ENCODE measurements at places on chromosomes 13 and 19.

DNA sequence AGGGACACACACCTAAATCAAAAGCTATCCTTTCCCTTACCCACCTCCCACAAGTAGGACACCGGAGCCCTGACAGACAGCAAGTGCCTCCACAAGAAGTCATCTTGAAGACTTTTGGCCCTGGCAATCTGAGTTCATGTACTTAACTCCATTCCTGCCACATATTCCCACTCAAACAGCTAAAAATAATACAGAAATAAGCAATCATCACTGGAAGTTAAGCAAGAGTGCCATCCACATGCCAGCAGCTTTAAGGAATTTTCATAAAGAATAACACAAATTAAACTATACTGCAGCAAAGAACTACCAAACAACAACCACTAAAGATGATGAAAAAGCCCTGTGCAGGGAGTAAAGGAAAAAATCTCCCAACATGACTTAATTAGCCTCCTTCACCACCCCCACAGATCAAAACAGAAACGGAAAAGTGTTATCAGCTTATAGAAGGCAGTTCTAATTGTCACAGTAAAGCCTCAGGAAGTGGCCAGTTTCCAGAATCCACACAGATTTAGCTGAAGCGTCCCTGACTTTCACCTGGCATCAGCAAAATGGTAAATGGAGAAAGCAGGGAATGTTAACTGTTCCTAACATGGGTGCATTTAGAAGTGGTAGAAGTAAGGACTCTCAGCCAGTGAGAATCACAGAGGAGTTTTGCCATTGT, 343.9 kb downstream of the TBC1D4 start:
- DNase-seq = no peak

DNA sequence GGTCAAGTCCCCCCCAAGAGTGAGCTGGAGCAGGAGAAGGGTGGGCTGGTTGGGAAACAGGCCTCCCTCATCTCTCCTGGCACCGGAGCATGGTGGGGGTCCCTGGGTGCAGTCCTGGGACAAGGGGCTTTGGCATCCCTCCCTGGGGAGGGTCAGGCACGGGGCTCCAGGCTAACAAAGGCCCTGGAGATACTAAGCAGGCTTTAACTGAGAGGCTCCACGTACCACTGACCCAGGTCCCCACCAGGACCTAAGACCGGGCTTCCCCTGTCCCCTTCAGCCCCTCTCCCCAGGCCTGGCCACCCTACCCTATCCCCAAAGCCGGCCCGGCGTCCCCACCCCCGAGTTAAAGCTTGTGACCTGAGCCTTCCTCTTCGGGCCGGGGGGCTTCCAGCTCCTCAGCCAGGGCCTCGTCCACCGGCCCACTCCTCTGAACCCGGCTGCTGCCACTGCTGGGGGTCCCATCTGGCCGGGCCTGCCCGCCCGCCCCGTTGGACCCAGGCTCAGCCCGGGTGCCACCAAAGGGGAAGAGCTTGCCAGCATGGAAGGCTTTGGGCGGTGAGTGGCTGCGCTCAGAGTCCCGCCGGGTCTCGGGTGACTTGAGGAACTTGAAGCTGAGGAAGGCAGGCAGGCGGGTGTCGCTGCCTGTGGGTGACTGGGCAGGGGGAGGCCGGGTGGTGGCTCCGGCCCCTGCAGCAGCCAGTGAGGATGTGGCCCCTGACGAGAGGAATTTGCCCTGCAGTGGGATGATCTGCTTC, 10.1 kb downstream of the ANO8 start:
- DNase-seq = no peak

- DNase-seq = no peak
Measured at GRCh38 chr19:31099515-31100205, 249.6 kb downstream of the TSHZ3 start.

DNA sequence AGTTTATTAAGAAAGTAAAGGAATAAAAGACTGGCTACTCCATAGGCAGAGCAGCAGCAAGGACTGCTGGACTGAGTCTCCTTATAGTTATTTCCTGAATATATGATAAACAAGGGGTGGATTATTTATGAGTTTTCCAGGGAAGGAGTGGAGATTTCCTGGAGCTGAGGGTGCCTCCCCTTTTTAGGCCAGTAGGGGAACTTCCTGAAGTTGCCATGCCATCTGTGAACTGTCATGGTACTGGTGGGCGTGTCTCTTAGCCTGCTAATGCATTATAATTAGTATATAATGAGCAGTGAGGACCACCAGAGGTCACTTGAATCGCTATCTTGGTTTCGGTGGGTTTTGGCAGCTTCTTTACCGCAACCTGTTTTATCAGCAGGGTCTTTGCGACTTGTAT, 13.5 kb downstream of the ZSCAN5A start:
- peak; percentile 40 for DNase-seq

DNA sequence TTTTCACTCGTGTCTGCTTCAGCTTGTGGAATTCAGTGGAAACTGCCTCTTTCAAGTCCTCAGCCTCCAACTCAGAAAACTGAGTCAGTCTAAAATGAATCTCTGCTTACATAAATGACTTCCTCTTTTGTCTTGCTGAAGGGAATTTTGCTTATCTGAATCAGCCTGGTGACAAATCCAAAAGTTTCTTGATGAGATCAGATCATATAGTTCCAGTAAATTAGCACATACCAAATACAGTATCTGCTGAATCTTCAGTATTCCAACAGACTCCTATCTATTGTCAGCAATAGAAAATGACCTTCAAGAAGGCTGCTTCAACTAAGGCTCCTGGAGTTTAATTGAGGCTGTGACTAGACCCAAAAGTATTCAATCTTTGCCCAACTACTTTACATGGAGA, 290.0 kb downstream of the MZT1 start:
- DNase-seq = peak; percentile 42

DNA sequence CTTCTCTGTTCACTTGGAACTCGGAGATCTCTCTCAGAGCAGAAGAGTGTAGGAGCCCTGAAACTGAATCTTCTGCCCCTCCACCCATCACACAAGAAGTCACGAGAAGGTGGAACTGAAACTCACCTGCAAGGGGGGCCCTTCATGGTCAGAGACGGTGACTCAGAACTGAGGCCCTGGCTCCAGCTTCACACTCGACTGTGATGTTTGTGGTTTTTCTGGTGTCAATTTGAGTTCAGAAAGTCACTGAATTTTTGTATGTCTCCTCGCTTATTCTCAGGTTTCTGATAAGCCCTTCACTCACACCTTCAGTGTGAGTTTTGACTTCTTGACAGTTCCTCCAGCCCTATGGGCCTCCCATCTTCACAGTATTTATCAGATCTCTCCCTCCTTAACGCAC, 23.1 kb downstream of the SIGLEC5 start:
- no peak for DNase-seq

DNA sequence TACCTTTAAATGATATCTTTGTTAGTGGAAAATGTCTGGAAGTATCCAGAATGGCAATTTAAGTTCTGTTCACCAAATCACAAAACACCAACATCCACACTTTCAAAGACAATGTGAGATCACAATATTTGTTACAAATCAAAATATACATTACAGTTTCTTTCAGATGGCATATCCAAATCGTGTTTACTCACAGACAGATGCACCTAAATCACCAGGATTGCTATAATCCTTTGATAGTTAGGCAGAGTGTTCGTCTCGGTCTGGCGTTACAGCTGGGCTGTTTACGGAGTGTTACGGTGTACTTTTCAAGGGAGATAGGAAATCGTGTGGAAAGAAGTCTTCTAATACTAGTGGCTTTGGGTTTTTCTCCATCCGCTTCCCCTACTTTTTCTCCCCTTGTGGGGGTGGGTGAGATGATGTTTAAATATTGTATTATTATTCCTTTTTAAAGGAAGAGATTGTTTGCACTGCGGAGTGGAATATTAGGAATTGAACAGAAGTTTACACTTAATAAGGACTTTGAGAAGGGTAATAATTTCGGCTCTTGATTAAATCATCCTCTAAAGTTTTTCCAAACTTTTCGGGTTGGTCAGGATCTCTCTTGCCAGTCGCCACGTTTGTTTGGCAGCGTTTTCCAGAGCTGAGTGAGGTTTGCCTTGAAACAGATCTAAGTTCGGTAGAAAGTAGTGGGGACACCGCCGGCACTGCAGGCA, 1.8 kb downstream of the MAB21L1 start:
- DNase-seq = no peak

DNA sequence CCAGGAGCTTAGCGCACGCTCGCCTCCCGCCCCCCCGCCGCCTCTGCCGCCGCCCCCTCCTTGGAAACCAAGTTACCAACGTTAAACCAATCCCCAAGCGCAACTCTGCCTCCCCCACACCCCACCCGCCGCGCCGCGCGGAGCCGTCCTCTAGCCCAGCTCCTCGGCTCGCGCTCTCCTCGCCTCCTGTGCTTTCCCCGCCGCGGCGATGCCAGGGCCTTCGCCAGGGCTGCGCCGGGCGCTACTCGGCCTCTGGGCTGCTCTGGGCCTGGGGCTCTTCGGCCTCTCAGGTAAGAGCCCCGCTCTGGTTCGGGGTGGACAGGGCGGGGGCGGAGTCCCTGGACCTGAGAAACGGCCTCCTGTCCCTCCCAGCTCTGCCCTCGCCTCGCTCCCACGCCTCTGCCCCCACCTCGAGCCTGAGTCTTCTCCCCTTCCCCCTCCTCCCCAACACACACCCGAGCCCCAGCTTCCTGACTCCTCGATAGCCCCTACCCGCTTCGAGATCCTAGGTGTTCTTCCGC, at the start of gene ICAM5:
TSS of gene ICAM5 (plus strand) at position 117 of the 521 bp plus-strand sequence. CDS start at position 209, 92 bp downstream.
- DNase-seq = peak; percentile 97

- no peak for DNase-seq
Measured at GRCh38 chr13:45615501-45616101, at the start of gene ERICH6B. Gene ERICH6B, minus strand, starts transcription at chr13:45615739. Its CDS starts 18,734 bp downstream, at chr13:45597005.

DNA sequence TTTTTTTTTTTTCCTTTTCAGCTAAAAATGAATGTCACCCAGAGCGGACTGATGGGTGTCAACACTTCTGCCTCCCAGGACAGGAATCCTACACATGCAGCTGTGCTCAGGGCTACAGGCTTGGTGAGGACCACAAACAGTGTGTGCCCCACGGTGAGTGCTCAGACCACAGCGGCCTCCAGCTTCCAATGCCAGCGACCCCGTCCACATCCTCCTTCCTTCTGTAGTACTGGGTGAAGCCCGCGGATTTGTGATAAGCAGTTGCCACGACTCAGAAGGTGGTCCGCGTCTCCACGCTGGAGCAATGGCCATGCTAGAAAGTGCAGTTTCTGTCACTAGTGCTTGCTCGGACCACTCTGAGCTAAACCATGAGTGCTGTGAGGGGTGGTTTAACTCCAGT, 6.0 kb downstream of the PROZ start:
- no peak for DNase-seq

DNA sequence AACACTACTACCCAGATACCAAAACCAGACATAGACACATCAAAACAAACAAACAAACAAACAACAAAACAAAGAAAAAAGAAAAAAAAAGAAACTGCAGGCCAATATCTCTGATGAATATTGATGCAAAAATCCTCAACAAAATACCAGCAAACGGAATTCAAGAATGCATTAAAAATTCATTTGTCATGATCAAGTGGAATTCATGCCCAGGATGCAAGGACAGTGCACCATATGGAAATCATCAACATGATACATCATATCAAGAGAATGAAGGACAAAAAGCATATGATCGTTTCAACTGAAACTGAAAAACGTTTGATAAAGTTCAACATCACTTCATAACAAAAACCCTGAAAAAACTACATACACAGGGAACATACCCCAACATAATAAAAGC, 48.9 kb upstream of the CEACAM21 start:
- DNase-seq = no peak

GRCh38 chr19:44959691-44960090, 4.5 kb downstream of the CLPTM1 start:
- no peak for DNase-seq

DNA sequence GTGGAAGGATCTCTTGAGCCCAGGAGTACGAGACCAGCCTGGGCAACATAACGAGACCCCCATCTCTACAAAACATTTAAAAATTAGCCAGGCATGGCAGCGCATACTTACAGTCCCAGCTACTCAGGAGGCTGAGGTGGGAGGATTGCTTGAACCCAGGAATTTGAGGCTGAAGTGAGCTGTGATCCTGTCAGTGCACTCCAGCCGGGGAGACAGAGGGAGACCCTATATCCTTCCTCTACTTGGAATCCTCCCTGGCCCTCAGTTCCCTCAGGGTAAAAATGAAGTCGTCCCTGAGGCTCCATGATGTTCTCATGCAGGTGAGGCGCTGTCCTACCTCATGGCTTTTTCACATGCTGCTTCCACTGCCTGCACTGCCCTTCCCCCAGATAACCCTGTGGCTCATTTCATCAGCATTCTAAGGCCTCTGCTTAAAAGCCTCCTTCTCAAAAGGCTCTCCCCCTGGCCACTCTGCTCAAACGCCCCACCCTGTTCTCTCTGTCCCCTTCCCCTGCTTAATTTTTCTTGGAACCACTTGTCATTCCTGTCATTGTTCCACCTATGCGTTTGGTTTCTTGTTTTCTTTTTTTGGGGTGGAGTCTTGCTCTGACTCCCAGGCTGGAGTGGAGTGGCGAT, 19.2 kb downstream of the DNM2 start:
- peak; percentile 42 for DNase-seq

GRCh38 chr19:29260477-29261317, 47.7 kb upstream of the UQCRFS1 start:
- DNase-seq = peak; percentile 82

DNA sequence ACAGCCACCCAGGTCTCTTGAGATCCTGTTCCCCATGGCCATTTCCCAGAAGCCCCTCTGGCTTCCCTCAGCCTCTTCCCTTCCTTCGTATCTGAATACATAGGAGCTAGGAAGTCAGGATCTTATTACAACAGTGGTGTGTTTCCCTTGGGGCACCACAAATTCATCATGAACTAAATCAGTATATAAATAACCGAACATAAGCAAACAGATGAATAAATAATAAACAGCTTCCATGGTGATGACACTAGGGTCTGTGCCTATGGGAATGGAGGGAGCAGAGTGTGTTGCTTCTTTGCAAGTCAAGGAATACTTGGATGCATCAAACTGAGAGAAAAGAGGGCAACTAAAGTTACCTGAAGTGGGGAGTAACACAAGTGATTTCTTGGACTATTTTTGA, 527.6 kb downstream of the LMO7 start:
- no peak for DNase-seq

DNA sequence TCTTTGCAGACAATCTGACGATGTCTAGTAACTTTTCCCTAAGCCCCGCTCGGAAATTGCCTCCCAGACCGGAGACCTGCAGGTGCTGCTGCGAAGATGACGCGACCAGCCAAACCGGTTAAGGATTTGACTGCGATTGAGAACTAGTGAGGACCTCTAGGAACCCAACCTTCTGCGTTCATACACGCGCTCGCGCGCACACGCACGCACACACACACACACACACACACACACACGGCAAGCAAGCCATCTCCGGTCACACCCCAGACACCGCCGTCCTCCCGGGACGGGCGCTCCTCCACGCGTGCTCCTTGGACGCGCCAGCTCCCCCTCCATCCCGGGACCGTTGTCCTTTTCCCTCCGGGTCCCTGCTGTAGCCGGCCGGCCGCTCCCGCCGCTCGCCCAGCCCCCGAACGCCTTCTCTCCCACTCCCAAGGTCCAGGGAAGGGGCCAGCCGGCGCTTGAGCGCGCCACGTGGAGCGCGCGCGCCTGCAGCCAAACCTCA, 1.2 kb downstream of the TBC1D4 start:
- peak; percentile 77 for DNase-seq

GRCh38 chr13:93343097-93343496, 116.5 kb downstream of the GPC6 start:
- no peak for DNase-seq

GRCh38 chr13:113781571-113781970, 22.5 kb downstream of the TMEM255B start:
- DNase-seq = no peak

- no peak for DNase-seq
Measured at GRCh38 chr13:55219538-55219937, 1921.2 kb upstream of the PRR20A start.
